Activated CD4-positive, alpha-beta T cell treated with anti-CD3 and anti-CD28 coated beads, Interleukin-2, amount 10 ng/mL, durations not matched to agents 24 days and 14 days (primary cell): ENCODE measurements at places on chromosomes 16 and 17.

- no peak for DNase-seq
Observed at GRCh38 chr17:82574041-82574440, 54.5 kb downstream of the FOXK2 start.

- DNase-seq, result peak; percentile 82
Observed at GRCh38 chr17:42669977-42670788, 6.6 kb downstream of the PLEKHH3 start.

- no peak for DNase-seq
Observed at GRCh38 chr16:49620869-49621240, 235.1 kb downstream of the ZNF423 start.

DNA sequence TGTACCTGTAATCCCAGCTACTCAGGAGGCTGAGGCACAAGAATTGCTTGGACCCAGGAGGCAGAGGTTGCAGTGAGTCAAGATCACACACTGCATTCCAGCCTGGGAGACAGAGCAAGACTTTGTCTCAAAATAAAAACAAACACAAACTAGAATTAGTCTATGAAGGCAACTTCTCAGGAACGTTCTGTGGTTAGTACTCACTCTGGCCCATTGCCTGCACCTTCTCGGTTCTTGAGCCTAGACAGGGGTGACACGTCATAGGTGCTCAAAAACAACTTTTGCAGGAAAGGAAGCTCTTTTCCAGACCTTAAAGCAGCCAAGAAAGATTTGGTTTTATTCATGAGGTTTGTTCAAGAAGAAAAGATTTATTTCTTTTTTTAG, 22.3 kb upstream of the CNOT1 start:
- DNase-seq, result no peak

DNA sequence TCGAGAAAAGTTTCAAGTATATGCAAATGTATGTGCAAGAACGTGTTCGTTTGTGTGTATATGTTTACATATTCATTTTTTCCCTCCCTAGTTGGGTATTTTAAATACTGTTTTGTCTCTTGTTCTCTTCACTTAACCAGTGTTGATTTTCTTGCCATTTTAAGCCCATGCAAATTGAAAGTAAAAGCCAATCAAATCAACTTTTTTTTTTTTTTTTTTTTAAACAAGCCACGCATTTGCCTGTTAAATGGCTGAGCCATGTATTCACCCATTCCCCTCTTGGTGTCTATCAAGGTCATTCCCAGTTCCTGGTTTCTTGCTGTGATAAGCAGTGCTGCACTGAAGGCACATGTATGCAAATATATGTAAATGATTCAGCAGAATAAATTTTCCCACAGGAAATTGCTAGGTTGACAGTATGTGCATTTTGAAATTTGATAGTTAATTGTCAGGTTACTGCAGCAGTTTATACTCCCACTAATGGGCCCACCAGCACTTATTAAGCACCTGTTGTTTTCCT, 12.2 kb downstream of the ABCC1 start:
- DNase-seq, result peak; percentile 76

DNA sequence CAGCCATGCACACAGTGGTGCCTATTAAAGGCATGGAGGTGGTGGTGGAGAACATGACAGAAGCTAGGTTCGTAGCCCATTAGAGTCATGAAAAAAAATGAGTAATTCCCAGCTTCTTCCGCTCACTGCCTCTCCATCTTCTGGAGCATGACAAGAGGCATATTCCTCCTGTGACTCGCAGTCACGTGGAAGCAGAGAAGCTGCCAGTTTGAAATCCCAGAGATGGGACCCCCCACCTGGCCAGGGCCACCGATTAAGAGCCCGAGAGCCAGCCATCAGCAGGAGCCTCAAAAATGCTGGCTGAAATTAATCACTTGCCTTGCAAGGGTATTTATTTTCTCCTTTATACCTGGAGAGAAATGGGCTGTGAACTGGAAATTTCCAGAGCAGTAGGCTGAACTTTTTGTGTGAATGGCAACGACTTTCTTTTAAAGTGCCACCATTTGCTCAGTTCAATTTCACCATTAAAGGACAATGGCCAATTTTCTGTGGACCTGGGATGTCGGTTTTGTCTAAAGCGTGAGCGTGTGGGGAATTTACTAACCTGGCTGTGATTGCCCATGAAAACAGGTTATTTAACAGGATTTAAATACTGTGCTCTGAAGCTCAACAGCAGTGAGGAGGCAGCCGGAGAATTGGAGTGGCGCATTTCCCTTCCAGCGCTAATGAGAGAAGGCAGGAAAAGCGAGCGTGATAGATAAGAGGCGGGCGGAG, 189.7 kb upstream of the SDK2 start:
- DNase-seq, result no peak

- DNase-seq, result peak; percentile 87
Observed at GRCh38 chr17:80005360-80006338, 30.0 kb downstream of the TBC1D16 start.

DNA sequence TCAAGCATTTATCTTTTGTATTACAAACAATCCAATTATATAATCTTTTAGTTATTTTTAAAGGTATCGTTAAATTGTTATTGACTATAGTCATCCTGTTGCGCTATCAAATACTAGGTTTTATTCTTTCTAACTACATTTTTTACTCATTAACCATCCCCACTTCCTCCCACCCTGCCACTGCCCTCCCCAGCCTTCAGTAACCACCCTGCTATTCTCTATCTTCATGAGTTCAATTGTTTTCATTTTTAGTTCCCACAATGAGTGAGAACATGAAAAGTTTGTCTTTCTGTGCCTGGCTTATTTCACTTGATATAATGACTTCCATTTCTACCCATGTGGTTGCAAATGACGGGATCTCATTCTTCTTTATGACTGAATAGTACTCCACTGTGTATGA, 94.1 kb upstream of the MYOCD start:
- DNase-seq, result no peak

DNA sequence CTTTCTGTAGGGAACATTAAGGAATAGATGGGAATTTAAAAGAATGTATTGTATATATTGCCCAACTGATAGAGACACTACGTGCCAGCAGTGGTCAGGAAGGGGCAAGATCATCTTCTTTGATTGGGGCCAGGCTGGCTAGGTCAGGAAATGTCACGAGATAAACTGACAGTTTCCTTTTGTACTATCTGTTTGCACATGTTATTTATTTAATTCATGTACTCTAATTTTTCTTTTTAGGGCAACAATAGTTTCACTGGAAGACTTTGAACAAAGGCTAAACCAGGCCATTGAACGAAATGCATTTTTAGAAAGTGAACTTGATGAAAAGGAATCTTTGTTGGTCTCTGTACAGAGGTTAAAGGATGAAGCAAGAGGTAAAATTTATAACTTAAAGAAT, 12.6 kb downstream of the NDEL1 start:
- no peak for DNase-seq
